ENCODE measurements at places on chromosomes 13 and 19.
A peak's percentile ranks its signal among the peaks of the same experiment; 100 is the strongest.

DNA sequence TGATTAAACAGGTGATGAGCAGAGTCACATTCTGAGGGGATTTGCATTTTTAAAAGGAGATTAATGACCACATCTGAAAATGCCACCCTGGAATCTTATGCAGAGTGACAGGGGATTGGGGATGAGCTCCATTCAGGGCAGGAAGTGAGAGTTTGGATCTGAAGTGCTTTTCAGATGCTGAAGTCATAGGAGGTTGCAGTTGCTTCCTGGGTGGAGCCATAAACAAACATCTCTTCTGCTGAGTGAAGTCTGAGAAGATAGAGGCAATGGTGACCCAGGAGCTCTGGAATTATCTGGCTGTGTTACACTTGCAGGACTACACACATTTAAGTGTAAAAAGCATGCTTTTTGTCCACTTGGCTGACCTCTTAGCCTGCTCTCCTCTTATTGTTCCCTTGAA is 51.4 kb upstream of the PSG8 start:
- DNase-seq, result no peak

GRCh38 chr19:31329819-31330218 is 19.4 kb downstream of the TSHZ3 start:
- DNase-seq, result no peak

DNA sequence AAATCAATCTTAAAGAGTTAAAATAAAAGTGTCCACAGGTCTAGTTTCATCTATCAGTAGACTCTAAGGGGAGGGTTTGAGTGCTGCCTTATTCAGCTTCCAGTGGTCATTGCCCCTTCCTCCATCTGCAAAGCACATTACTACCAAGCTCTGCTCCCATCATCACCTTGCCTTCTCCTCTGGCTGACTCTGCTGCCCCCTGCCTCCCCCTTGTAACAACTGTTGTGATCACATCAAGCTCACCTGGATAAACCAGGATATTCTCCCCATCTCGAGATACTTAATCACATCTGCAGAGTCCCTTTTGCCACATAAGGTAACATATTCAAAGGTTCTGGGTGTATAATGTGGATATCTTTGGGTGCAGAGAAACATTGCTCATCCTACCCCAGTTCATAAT is 43.3 kb upstream of the GPC6 start:
- DNase-seq, result no peak

DNA sequence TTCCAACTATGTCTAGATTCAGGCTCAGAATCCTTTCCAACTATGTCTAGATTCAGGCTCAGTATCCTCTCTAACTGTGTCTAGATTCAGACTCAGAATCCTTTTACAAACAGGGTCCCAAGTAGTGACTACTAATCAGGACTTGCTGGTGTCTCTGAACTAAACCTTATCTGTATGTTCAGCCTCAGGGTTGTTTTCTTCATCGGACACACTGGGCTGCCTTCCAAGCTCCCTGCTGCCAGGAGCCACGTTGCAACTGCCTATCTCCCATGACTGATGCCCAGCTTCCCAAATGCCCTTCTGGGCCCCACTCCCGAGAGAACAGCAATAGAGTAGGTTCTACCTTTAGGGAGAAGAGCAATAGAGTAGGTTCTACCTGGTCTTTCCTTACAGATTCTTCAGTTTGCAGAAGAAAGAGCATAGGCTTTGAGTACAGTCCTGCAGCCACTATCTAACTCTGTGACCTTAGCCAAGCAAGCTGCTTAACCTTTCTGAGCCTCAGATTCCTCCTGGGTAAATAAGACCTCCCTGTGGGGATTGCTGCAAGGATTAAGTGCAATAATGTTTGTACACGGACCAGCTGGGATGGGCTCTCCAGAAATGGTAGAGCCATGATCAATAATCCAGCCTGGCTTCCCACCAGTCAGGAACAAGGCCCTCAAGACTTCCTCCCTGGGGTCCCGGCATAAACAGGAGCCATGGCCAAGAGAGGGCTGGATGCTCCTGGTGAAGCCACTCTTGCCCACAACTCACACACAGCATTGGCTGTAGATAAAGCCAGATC is 61.5 kb downstream of the ZIC5 start:
- no peak for DNase-seq

- no peak for DNase-seq
Measured at GRCh38 chr13:99258210-99258860, at the start of gene GPR18. Gene GPR18, minus strand, starts transcription at chr13:99258379. Its CDS starts 2,507 bp downstream, at chr13:99255872.

DNA sequence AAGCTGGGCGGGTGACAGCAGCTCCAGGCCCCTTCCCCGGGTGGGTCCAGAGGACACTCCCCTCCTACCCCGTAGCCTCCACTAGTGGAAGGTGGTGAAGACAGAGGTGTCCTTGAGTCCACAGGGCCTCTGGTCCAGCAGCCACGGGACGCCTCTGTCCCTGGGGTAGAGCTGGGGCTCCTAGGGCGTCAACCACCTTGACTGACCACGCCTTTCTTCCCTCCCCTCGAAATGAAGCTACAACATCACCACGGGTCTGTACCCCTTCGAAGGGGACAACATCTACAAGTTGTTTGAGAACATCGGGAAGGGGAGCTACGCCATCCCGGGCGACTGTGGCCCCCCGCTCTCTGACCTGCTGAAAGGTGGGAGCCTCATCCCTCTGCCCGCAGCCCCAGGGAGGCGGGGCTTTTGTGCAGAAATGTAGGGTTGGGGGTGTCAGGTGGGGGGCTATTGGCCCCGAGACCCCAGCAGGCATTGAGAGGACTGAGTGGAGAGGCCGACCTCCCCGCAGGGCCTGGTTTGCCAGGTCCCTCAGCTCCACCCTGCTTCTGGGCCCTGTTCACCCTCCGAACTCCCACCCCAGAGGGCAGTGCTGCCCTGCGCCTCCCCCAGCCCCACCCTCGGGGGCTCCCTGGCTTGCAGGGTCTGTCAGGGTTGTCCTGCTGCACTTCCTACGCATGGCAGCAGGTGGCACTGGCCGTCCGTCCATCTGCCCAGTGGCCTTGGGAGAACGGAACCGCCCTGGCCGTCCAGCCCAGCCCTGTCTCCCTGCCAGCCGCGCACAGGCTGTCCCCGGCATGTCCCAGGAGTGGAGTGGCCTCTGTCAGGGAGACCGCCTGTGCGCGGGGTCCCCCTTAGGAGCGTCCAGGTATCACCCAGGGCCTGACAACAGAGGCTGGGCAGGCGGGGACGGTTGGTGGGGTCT is 15.7 kb downstream of the STK11 start:
- DNase-seq, result no peak

DNA sequence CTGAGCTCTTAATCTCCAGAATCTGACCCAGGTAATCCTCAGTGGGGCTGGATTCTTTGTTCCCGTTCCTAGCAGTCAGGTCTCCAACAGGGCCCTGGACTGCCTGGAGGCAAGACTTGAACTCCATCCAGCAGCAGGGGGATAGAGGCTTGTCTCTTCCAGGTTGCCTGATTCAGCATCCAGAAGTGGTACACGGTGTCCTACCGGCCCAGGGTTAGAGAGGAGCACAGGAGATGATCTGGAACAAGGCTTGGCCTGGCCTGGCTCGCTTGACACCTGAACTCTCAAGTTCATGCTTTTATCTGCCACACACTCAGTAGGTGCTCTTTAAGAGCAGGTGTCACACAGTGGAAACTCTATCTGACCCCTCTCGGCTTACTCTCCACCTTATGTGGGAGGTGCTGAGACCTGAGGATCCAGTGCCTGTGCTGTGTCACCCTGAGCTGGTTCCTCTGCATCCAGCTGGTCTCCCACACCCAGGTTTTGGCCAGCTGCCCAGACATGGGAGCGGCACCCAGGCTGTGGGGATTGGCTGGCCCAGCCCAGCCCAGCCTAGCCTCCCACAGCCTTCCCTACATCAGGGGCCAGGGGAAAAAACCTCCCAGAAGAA is at the start of gene CYP4F3:
Gene CYP4F3, plus strand, starts transcription at position 604 of the 610 bp plus-strand sequence. CDS start 519 bp downstream, outside the sequence.
- DNase-seq, result no peak

DNA sequence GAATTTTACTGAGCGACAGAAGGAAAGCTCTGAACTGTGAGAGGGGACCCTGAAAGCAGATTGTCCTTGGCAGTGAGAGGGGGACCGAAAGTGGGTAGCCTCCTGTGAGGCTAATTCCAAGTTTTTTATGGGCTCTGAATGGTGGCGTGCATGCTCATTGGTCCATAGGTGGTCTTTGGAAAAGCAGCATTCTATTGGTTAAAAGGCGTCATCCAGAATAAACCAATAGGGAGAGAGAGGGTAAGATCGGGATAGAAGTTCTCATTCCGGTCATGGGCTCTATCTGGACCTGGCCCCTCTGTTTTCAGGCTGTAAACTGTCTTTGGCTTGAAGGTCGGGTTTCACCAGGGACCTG is 539.8 kb upstream of the PCDH9 start:
- DNase-seq, result no peak

DNA sequence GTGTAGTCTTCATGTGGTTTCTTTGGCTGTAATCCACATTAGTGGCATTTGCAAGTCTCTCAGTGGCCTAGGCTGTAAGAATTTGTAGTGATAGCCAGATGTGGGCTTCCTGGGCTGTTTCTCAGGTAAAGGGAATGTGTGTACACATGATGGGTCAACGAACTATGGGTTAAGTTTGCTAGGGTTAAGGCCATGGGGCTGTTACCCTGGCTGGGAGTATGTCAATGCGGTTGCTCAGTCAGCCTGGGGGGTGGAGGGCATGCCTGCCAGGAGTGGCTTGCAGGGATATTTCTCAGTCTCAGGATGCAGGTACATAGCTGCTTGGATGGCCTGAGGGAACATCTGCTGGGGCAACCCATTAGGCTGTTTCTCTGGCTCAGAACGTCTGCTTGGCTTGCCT is 13.4 kb downstream of the CYSLTR2 start:
- DNase-seq, result no peak

- peak; percentile 23 for DNase-seq
Measured at GRCh38 chr19:43798546-43799409, 3.5 kb downstream of the LYPD5 start.

GRCh38 chr19:50636317-50637085 is 3.2 kb downstream of the SYT3 start:
- DNase-seq, result no peak

- DNase-seq, result no peak
Measured at GRCh38 chr13:23087880-23088279, 92.9 kb upstream of the SGCG start.

- no peak for DNase-seq
Measured at GRCh38 chr19:10395436-10395835, 7.9 kb downstream of the CDC37 start.

DNA sequence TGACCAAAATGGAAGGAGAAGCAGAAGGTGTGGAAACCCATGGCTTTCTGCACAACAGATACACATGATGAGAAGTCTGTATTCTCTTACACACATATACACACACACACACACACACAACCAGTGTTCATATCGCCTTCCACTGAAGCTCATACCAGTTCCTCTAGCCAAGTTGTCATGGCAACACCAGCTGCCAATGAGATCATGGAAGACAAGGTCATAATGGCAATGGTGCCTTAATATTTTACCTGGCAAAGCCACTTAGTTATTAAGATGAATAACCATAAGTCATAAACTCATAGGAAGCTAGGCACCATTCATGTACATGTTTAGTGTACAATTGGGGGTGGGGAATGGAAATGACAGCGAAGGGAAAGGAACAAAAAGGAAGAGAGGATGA is 2.6 kb upstream of the DHRS12 start:
- DNase-seq, result no peak

DNA sequence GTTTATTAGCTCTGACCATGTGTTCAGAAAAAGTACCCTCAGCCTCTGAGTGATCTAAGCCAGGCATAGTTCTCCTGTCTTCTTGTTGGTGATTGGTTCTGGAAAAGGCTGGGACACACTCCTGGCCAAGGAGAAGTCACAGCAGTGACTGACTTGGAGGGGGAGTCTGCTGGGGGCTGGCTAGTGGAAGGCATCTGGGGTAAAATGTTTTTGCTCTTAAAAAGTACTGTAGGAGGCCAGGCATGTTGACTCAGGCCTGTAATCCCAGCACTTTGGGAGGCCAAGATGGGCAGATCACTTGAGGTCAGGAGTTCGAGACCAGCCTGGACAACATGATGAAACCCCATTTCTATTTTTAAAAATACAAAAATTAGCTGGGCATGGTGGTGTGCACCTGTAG is 21.7 kb downstream of the FAM187B start:
- DNase-seq, result no peak

- no peak for DNase-seq
Measured at GRCh38 chr19:7597689-7598088, 2.0 kb downstream of the CAMSAP3 start.

DNA sequence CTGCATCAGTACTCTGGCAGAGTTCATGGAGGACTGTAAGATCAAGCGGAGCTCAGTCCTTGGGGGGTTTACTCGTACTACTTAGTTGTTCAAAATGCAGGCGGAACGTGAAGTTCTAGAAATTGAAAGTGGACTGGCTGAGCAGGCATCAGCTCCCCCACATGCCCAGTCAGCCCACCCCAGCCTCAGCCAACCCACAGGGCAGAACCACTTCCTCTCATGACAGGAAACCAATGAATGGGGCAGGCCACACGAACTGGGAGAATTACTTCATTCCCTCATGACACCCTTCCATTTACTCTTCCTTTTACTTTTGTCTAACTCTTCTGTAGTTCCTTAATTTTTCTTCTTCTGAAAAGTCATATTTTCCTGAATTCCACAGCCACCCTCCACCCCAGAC is 71.9 kb downstream of the FLT1 start:
- DNase-seq, result no peak

- no peak for DNase-seq
Measured at GRCh38 chr13:39684531-39685137, 29.2 kb downstream of the COG6 start.

- no peak for DNase-seq
Measured at GRCh38 chr19:1873524-1874473, 10.4 kb upstream of the KLF16 start.

- no peak for DNase-seq
Measured at GRCh38 chr19:10762656-10763055, 44.8 kb downstream of the DNM2 start.

DNA sequence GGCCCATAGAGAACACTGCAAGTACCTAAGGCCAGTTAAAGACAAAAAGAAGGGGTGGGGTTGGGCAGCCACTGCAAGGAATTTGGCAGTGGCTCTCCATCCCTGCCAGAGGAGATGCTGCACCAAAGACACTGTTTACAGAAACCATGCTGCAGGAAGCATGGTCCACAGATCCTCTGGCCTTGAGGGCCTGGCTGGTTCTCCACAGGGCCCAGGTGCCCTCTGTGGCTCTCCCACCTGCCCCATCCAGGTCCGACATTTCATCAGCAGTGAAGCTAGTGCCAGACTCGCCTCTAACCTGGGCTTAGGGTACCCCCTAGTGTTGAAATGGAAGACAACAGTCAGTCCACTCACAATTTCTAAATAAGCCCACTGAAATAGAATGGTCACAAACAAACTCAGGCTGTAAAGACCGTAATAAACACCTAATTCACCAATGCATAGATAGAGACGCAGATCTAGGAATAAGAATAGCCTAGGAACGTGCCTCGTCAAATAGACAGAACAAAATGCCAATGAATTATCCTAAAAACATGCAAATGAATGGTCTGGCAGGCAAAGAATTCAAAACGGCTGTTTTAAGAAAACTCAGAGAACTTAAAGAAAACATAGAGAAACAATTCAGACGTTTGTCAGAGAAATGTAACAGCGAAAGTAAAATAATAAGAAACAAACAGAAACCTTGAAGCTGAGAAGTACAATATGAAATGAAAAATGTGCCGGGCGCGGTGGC is 23.3 kb downstream of the LYPD4 start:
- no peak for DNase-seq
